IPS DF 19.7 (cell line): ENCODE measurements at places on chromosomes 16 and 17.
A peak's percentile ranks its signal among the peaks of the same experiment; 100 is the strongest.

GRCh38 chr16:68481636-68482035 lies 33.3 kb upstream of the SMPD3 start:
- DNase-seq, result no peak

GRCh38 chr16:7765079-7765550 lies 432.5 kb downstream of the RBFOX1 start:
- peak; percentile 57 for DNase-seq

DNA sequence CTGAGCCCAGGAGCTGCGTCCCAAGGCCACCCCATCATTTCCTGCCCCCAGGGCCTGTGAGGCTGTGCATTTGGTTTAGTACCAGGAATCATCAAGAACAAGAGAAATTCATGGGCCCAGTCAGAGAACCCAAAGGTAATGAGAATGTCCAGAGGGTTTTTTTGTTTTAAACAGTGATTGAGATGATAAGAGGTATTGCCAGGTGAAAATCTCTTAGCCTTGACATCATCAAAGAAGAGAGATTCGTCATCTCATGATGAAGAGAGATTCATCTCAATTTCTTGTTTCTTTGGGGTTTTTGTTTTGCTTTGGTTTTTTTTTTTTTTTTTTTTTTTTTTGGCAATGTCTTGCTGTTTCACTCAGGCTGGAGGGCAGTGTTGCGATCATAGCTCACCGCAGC lies 170.6 kb upstream of the CACNG5 start:
- DNase-seq, result no peak

DNA sequence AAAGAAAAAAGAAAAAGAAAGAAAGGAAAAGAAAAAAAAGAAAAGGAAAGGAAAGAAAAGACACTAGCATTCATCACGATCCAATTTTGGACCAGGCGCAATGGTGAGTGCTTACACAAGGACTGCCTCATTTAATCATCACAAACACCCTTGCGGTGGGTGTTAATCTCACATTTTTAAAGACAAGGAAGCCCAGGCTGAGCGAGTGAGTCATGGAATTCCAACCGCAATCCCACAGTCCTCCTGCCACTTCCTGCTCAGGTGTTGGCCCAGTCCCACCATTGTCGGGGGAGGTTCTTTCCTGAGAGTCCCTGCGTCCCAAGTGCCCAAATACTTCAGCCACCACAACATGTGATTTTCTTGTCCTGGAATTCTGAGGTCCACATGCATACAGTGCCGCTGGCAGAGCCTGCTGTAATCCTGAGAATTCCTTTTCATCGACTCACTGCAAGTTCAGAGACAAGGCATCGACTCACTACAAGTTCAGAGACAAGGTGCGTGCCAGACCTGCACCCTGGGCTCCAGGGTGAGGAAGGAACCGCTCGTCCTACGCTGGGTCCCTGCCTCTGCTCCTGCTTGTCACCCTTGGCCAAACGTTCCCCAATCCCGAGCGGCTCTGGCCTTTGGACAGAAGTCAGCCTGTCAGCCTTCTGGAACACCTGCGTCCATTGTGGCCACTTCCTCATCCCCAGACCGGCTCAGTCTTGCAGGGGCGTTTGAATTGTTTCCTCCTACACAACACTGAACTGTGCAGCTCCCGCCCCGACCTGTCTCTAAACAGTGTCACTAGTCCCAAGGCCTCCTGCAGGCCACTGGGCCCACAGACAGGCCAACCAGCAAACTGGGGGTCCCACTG lies 5.8 kb downstream of the ZG16B start:
- peak; percentile 67 for DNase-seq

DNA sequence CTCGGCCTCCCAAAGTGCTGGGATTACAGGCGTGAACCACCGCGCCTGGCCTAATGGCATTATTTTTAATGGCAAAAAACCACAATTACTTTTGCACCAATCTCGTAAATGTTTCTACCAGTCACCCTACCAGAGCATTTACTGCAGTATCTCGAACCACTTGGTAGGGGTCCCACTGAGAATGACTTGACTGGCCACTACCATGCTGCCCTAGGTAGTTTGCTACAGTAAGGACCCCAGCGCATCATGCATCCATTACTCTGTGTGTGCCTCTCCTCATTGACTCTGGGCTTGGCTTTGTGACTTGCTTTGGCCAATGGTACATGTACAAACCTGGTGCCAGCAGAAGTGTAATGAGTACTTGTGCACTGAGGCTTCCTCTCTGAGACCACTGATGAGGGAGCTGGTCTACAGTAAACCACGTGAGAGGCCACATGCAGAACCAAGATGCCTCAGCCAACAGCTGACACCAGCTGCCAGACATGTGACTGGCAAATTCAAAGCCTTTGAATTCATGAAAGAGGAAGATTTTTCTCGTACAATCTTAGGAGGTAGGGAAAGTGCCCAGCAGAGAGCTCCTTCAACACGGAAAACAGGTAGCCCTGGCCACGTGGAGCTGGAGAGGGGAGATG lies 421.7 kb upstream of the C16orf82 start:
- DNase-seq, result no peak
